ENCODE measurements at places on chromosomes 2 and 18. TPM values are rescaled to one million over a fixed set of nuclear protein-coding genes. Genes with fewer than 3 reads are reported as not detected.

The CBLN2 gene
- total RNA-seq: not detected

The POTEC gene
- not detected for total RNA-seq

The MRO gene
- 0.84 TPM for total RNA-seq

The MLPH gene
- 81.4 TPM for total RNA-seq

The QPCT gene
- total RNA-seq: not detected

The SLC40A1 gene
- 1.5 TPM for total RNA-seq

The LANCL1 gene
- 61.5 TPM for total RNA-seq

- no peaks in the 10 kb centered on the region for H3K36me3 ChIP-seq
- H3K27me3 ChIP-seq: no peaks in the 10 kb centered on the region
- no peaks in the 10 kb centered on the region for H3K4me1 ChIP-seq
- no peak overlapping the region for H3K4me3 ChIP-seq
- DNase-seq: no peak
Observed at GRCh38 chr2:68521037-68521436, 53.7 kb downstream of the APLF start.

DNA sequence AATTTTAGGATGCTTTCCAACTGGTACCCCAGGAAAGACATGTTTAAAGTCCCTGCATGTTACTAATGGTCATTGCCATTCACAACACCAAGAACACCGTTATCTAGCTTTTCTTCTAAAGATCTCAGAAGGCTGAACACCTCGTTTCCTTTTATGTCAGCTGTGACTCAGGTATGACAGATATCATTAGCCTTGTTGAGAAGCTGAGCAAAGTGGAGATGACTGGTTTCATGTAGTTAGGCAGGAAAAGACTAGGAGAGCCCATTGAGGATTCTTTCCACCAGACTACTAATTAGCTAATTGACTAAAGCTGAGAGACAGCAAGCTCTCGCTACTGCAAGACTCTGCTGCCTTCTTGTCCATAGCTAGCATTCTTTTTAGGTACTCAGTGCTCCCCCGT lies 32.0 kb upstream of the ARL5A start:
- no peaks in the 10 kb centered on the region for H3K27me3 ChIP-seq
- no peak overlapping the region for H3K4me3 ChIP-seq
- no peak overlapping the region for H3K27ac ChIP-seq

GRCh38 chr2:188974164-188974563 lies at the start of gene COL3A1:
COL3A1 (plus strand) TSS chr2:188974373; CDS start chr2:188974490, 117 bp downstream.
- H3K4me3 ChIP-seq: no peak within 1 kb of the TSS
- H3K27ac ChIP-seq: no peak within 1 kb of the TSS
- no peak for DNase-seq
- no peaks in the 10 kb centered on the region for H3K4me1 ChIP-seq

- peaks cover 29% of the 10 kb centered on the region for H3K4me1 ChIP-seq
- H3K27me3 ChIP-seq: no peaks in the 10 kb centered on the region
- DNase-seq: no peak
- no peak overlapping the region for H3K4me3 ChIP-seq
- H3K36me3 ChIP-seq: no peaks in the 10 kb centered on the region
Observed at GRCh38 chr2:110124038-110124825, 8.6 kb upstream of the MALL start.

GRCh38 chr2:9782197-9782719 lies 61.0 kb upstream of the TAF1B start:
- no peaks in the 10 kb centered on the region for H3K4me1 ChIP-seq
- no peak for DNase-seq
- H3K36me3 ChIP-seq: no peaks in the 10 kb centered on the region
- no peak overlapping the region for H3K27ac ChIP-seq
- H3K4me3 ChIP-seq: no peak overlapping the region
- H3K27me3 ChIP-seq: no peaks in the 10 kb centered on the region

- H3K36me3 ChIP-seq: no peaks in the 10 kb centered on the region
- H3K4me1 ChIP-seq: no peaks in the 10 kb centered on the region
- no peaks in the 10 kb centered on the region for H3K27me3 ChIP-seq
- no peak overlapping the region for H3K27ac ChIP-seq
- DNase-seq: no peak
- no peak overlapping the region for H3K4me3 ChIP-seq
Observed at GRCh38 chr2:230140667-230141066, 71.9 kb upstream of the SLC16A14 start.

DNA sequence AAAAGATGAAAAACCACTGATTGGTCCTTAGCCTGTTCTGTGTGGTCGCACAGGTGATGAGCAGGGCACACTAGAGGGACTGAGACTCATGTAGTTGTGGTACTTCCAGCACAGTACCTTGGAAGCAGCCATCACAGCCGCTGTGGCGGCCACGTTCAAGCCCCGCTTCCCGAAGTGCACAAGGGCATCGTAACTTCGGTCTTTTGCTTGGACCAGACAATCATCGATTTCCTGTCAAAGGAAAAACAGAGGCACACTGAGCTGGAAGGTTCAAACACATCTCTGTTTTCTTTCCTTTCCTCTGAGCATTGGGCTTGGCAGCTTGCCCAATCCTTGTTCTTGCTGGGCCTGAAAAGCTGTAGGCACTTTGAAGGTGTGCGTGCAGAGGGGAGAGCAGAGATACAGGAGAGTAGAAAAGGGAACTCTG lies 52.6 kb downstream of the MRPL35 start:
- H3K36me3 ChIP-seq: no peaks in the 10 kb centered on the region
- no peaks in the 10 kb centered on the region for H3K4me1 ChIP-seq
- no peak overlapping the region for H3K4me3 ChIP-seq
- DNase-seq: no peak
- H3K27ac ChIP-seq: no peak overlapping the region
- no peaks in the 10 kb centered on the region for H3K27me3 ChIP-seq

- no peaks in the 10 kb centered on the region for H3K27me3 ChIP-seq
- no peaks in the 10 kb centered on the region for H3K36me3 ChIP-seq
- H3K27ac ChIP-seq: no peak overlapping the region
- no peak for DNase-seq
- no peak overlapping the region for H3K4me3 ChIP-seq
- no peaks in the 10 kb centered on the region for H3K4me1 ChIP-seq
Observed at GRCh38 chr2:85231468-85231805, 96.4 kb downstream of the TGOLN2 start.

DNA sequence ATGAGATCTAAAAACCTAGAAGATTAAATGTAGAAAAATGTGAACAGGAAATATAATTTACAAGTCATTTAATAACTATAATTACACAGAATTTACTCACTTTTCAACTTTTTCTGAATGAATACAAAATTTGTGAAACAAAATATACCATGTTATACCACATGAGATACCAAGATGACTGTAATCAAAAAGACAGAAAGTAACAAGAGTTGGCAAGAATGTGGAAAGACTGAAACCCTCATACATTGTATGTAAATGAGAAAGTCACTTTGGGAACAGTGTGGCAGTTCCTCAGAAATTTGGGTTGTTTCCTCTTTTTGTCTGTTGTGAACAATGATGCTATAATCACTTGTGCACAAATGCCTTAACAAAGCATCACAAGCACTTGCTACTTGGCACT lies 145.4 kb upstream of the ZNF804A start:
- DNase-seq: no peak
- no peak overlapping the region for H3K27ac ChIP-seq
- H3K4me1 ChIP-seq: no peaks in the 10 kb centered on the region

DNA sequence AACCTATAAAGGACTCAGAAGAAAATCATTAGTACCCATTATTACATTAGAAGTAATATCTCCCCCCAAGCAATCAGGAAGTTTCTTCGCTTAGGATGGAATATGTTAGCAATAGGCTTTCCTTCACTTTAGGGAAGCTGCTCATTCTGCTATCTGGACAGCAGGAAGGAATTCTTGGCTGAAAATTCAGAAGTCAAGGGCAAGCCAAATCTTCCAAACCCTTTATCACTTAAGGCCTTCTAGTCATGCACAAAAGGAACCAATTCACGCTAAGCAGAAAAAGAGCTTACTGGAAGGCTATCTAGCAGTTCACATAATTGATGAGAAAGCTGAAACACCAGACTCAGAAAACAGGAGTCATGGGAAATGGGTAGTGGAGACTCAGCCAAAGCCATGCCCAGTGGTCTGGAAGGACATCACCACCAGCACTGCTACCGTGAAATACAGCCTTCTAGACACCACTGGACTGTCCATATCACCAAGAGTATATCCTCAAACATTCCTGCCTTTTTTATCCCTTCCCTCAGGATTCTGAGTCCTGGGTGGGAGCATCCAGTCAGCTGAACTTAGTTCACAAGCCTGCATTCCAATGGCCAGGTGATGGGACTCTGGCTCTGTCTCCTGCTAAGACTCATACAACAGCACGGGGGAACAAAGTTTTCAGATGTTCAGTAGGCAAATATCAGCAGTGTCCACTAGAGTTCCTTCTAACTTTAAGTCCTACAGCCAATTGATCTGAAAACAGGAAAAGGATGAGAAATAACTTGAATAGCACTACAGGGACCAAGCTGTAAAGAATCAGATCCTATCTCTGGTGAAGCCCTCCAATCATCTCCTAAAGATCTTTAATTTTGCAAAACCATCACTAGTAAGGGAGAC lies 14.8 kb upstream of the ADAM17 start:
- no peak overlapping the region for H3K27ac ChIP-seq
- H3K4me1 ChIP-seq: peaks cover 17% of the 10 kb centered on the region
- no peaks in the 10 kb centered on the region for H3K27me3 ChIP-seq

DNA sequence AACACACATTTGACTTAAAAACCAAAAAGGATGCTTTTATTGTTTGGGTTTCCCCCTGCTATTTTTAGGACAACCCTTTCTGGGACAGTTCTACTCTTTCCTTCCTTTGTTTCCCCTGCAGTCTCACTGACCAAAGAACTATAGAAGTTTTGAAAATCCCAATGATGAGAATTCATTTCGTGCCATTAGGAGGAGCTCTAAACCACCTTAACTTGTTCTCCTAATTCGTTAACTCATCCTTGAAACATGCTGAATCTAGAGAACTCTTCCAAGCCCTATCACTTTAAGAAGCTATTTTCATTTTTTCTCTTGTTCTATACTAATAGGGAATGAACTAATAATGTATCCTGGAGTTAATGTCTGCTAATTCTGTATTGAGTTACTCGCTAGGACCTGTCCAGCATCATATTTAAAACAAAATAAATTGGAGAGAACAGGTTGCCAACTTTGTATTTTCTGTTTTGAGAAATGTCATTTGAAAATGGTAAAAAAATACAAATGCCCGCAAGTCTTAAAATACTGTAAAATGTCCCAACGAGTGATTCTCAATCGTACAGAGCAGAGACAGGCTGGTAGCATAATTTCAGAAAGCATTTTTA lies 62.9 kb downstream of the AFTPH start:
- H3K27ac ChIP-seq: no peak overlapping the region
- no peaks in the 10 kb centered on the region for H3K36me3 ChIP-seq

DNA sequence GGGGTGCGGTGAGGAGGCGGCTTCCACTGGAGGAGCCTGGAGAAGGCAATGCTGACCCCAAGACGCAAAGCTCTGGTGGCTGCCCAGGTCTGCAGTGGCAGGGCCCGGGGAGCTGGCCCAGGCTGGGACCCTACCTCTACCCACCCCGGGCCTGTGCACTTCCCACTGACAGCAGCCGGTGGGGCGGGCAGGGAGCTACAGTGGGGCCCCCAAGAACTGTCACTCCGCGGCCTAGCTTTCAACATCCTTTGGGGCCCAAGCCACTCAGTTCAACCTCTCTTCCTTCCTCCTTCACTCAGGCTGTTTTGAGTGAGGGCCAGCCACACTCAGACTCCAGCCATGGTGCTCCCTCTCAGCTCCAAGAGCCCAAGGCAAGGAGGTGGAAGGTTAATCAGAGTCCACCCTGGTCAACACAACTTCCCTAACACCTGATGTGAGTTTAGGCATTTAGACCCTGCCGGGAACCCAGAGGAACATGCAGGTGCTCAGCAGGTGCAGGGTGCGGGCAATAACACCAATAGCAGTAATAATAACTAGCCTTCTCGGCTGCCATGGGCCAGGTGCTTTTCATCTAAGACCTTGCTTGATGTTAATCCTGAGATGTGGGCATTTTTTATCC lies 93.6 kb downstream of the ZFP36L2 start:
- DNase-seq: no peak
- H3K36me3 ChIP-seq: no peaks in the 10 kb centered on the region
- H3K27ac ChIP-seq: no peak overlapping the region
- H3K4me3 ChIP-seq: no peak overlapping the region
- no peaks in the 10 kb centered on the region for H3K27me3 ChIP-seq

- no peak for DNase-seq
- H3K27me3 ChIP-seq: no peaks in the 10 kb centered on the region
- H3K27ac ChIP-seq: no peak overlapping the region
- H3K36me3 ChIP-seq: no peaks in the 10 kb centered on the region
- no peak overlapping the region for H3K4me3 ChIP-seq
- peaks cover 25% of the 10 kb centered on the region for H3K4me1 ChIP-seq
Observed at GRCh38 chr2:26457251-26457666, 20.7 kb downstream of the OTOF start.

- H3K4me1 ChIP-seq: no peaks in the 10 kb centered on the region
- H3K36me3 ChIP-seq: no peaks in the 10 kb centered on the region
- no peak overlapping the region for H3K4me3 ChIP-seq
- H3K27ac ChIP-seq: no peak overlapping the region
- no peak for DNase-seq
Observed at GRCh38 chr2:98927027-98927426, 9.0 kb downstream of the CRACDL start.

GRCh38 chr18:46224181-46224775 lies 120.1 kb downstream of the HAUS1 start:
- no peak overlapping the region for H3K27ac ChIP-seq
- no peak overlapping the region for H3K4me3 ChIP-seq
- no peaks in the 10 kb centered on the region for H3K4me1 ChIP-seq
- no peak for DNase-seq
- no peaks in the 10 kb centered on the region for H3K27me3 ChIP-seq

DNA sequence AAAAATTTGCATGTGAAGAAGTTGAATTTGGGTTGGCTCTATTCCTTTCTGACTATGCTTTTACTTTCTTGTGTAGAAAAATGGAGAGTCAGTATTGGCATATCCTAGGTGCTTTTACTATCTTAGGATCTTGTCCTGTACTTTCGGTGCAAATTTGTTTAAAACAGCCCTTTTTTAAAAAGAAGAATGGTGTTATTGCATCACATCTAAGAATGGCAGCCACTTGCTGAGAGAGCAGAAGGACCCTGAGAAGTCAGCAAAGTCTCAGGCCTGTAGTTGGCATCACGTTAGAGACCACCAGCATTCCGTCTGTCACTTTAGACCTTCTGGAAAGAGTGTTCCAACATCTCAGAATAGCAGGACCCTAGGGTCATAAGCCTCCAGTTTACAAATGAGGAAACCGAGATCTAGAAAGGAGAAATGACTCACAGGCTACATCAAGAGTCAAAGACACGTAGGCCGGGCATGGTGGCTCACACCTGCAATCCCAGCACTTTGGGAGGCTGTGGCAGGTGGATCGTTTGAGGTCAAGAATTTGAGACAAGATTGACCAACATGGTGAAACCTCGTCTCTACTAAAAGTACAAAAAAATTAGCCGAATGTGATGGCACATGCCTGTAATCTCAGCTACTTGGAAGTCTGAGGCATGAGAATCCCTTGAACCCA lies 42.5 kb downstream of the SPATS2L start:
- H3K4me1 ChIP-seq: peaks cover 29% of the 10 kb centered on the region
- H3K36me3 ChIP-seq: no peaks in the 10 kb centered on the region
- no peak overlapping the region for H3K4me3 ChIP-seq
- no peak overlapping the region for H3K27ac ChIP-seq
- no peak for DNase-seq

Measured in HCT116 (cell line).